ENCODE measurements at places on chromosomes 5 and 9.

DNA sequence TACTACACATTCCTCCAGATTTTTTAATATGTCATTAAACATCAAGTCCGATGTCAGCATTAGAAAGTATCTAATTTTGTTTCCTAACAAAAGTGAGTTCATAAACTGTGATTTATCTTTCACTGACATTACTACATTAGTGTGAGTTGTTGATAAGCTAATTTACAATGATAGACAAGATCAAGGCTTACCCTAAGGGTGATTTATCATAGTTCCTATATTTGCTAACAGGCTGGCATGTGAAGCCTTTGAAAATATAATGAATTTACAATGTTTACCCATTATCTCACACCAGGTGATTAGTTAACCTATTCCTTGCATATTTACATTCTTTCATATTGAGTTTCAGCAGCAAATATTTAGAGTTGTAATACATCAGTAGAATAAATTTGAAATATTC lies 1096.9 kb upstream of the NUDT12 start:
- DNase-seq, result no peak

DNA sequence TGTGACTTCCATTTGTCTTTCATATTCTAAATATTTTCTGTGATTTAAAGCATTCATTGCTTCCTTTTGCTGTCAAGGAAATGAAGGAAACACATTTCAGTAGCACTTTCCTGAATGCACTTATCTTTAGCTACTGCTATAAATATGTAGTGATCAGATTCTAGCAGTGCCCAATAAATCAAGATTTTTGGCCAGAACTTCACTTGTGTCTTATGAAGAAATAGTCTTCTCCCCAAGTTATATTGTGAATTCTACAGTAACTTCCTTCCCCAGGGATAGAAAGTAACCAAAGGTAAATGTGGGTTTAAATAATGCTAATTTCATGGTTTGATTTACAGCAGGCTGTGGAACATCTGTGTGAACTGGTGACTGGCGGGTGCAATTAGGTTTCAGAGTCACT lies 77.9 kb downstream of the DMRT2 start:
- no peak for DNase-seq

DNA sequence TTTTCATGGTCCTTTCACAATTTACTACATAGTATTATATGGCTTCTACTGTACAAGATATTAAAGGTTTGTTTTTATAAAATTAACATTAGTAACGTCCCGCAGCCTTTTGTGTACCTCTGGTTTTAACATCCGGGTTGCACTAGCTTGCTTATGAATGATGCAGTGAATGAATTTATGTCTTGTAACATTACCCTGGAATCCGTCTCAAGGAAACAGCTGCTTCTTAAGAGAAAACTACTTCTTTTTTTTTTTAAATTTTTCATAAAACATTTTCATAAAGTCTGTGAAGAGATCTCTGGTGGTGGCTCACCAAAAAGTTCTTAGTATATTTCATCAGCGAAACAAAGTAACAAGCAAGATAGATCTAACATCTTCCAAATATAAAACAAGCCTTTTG lies 23.6 kb downstream of the MARCHF3 start:
- DNase-seq, result no peak

DNA sequence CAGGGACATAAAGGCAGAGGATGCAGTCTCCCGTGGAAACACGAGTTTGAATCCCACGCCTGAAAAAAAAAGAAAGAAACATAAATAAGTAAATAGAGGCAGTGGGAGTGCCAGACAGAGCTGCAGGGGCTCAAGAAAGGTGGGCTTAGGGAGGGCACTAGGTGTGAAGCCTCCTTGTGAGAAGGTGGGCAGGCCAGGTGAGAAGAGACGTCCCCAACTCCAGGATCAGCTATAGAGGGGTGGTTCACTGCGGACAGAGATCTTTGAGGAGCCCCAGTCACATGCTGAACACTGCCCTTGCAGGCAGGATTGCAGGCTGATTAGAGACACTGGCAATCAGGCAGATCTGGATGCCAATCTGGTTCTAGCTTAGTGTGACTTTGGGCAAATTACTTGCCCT lies 172.1 kb downstream of the RGS3 start:
- DNase-seq, result no peak

- no peak for DNase-seq
Measured at GRCh38 chr9:20144197-20144596, 355.4 kb upstream of the SLC24A2 start.

- DNase-seq, result no peak
Measured at GRCh38 chr9:33379666-33380389, 22.5 kb downstream of the AQP7 start.

- DNase-seq, result no peak
Measured at GRCh38 chr5:14417792-14418765, 163.5 kb upstream of the OTULINL start.

- DNase-seq, result no peak
Measured at GRCh38 chr5:56112526-56113121, 117.9 kb upstream of the IL6ST start.

DNA sequence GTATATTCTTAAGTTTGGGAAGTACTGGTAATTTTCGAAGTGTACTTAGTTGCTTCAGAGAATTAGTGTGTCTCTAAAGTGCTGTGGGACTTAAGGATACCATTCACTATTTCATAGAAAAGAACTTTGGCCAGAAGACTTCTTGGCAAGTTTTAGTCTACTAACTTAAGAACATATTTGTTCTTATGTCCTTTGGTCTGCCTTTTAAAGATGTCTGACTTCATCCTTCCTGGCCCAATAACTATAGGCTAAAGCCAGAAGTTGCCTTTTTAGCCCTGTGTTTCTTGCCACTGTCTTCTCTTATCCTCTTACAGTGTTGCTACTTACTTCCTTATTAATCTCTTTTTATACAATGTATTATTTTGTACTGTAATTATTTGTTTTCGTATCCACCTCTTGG lies 6.3 kb downstream of the RBM27 start:
- no peak for DNase-seq

DNA sequence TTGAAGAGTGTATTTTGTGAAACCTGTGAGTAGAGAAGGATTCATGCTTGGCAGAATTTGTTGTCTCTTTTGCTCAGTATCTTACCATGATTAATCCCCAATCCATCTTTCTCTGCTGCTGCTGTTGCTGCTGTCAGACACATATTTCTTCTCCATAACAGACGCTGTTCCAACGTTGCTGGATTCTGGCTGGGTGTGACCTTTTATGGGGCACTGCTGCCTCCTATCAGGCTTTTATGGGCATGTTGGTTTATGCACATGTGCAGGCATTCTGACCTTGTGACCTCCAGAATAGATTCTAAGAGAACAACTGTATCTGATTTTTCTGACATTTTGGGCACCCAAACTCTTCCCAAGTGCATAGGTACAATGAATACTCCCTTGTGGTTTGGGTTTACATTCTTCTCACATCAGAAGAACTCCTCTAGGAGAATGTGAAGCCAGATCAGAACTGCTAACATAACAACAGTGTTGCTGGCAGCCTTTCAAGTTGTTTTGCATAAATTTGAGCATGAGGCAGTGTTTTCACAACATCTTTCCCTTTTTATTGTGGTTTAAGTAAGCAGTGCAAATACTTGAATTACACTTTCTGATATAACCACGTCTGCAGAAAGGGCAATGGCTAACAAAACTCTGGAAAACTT lies 9.2 kb upstream of the ISL1 start:
- no peak for DNase-seq

DNA sequence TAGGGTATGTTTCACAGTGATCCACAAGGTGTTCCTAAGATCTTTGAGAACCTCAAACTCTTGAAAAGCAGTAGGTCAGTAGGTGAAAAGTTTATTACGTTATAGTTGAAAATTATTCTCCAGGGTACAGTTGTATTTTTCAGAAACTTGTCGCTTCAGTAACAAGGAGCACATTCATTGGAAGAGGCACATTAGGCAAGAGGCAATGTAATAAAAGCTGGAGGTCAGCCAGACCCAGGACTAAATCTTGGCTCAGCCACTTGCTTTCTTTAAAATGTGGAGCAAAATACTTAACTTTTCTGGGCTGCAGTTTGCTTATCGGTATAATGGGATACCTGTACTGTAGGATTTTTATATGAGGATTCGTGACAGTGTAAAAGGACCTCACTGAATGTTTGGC lies 45.6 kb downstream of the TLE4 start:
- DNase-seq, result no peak

DNA sequence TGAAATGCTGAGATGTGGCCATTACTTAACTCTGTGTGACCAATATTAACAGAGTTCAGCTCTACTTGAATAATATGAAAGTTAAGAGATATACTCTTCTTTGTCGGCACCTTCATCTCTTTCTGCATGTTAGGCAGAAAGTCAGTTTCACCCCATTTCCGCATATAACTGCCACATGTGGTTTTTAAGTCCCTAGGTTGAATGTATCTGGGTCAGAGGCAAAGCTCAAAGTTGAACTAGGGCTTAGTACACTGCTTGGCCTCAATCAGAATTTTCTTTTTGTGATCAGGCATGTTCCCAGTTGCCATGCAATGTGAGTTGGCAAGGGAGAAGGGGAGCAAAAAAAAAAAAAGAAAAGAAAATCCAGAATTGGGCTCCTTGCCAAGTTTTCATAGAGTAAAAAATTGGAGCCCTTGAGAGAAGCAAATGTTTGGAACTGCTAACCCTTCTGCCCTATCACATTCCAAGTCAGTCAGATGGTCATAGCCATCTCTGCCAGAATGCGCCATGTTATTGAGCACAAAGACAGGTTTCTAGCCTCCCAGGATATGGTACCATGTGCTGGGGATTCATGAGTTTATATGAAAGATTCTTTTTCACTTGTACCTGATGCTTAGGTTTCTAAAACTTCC lies 251.2 kb upstream of the RORB start:
- DNase-seq, result no peak

DNA sequence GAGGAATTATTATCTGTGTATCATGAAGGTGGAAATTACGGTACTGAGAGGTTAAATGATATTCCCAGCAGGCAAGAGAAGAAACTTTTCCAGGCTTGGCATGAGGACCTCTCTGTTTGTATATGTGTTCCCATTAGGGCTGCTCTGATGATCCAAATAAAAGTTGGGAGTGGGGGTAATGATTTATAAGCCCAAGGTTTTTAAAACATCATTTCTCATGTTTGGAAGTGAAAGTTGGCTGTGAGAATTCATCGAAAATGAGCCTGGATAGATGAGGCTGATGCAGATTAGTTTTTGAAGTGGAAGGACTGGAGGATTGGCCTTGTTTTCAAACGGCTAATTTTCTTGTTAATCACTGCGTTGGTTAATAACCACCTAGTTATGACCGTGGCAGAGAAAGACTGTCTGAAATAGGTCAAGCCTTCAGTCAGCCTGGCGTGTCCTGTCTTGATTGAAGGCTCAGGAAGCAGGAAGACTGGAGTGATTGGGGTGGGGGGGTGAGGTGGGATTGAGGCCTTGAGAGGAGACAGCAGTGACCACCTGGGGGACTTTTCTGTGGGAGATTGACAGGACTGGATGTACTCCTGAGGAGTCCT lies 391.0 kb upstream of the WWC1 start:
- DNase-seq, result no peak

- peak; percentile 66 for DNase-seq
Measured at GRCh38 chr9:124126648-124127646, 115.4 kb downstream of the LHX2 start.

DNA sequence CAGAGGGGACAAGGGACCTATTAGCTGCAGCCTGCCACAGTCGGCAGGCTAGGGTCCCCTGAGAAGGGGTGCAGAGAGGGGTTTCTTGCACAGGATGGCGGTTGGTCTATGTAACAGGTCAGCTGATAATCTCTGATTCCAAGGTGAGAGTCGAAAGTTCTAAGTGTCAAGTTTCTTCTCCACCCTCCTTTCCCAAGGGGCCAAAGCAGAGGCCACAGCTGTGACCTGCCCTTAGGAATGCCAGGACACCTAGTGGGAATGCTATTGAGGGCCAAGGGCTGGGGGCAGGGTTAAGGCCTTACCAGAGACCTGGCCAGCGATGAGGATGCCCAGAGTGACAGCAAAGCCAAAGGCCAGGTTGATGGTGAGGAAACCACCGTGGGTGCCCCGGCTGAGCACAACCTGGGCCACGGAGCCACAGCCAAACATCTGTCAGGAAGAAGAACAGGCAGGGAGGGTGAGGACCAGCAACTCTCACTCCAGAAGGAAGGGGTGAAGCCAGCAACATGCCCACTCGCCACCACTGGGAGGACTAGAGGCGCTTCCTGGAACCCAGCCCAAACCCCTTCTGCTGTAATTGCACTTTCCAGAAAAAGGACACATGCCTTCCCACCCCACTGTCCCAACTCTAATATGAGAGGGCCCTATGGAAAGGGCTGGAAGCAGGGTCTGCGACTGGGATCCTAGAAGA lies 3.8 kb downstream of the AQP3 start:
- DNase-seq, result no peak

- no peak for DNase-seq
Measured at GRCh38 chr5:961711-962240, 46.8 kb upstream of the NKD2 start.

DNA sequence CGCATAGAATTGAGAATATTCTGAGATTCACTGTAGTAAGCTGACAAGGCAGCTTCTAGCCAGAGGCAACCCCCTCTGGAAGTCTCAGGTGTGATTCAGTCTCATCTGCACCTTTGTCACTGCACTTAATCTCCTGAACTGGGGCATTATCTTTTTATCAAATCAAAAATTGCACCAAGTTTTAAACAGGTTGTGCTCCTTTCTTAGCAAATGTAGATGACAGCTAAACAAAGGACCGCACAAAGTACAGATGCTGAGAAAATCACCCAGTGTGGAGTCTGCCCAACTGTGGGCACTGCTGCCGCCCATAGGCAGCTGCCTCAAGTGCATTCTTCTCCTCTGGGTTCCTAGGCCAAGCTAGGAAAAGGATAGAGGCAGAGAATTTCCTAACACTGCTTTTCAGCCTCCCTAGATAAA lies 51.1 kb downstream of the STARD4 start:
- DNase-seq, result no peak

DNA sequence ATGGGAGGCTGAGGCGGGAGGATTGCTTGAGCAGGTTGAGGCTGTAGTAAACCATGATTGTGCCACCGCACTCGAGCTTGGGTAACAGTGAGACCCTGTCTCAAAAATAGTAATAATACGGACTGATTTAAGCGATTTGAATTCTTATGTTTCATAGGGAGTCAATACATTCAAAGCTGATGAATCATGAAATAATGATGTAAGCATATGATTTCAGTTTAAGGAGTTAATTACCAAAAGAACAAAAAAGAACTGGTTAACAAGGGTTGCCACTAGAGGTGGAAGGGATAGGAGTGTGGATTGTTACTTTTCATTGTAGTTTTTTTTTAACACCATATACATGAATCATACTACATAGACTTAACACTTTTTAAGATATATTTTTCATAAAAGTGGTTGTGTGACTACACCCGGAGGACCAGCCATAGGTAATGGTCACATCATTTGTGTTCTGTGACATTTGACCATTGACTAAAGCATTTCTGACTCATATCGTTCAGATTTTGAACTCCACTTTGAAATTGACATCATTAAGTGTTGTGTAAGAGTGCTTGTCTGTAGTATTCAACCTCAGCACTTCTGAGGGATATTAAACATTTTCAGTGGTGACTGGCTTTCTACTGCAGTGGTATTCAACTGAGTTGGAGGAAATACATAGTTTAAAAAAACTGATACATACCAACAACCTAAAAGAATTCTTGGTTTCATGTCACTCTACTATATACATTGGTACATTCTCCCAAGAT lies 7.0 kb downstream of the TRMT10B start:
- DNase-seq, result no peak

- DNase-seq, result no peak
Measured at GRCh38 chr9:36847781-36848673, 186.0 kb downstream of the PAX5 start.

GRCh38 chr5:68464424-68464823 lies 248.9 kb downstream of the PIK3R1 start:
- peak; percentile 28 for DNase-seq
